ENCODE measurements at places on chromosomes 16 and 17. TPM values are rescaled to one million over a fixed set of nuclear protein-coding genes. Genes with fewer than 3 reads are reported as not detected.

The EXOC3L1 gene
- total RNA-seq, result 0.98 TPM

The ACSM5 gene
- not detected for total RNA-seq

The C16orf74 gene
- total RNA-seq, result 12.0 TPM

The SLC25A11 gene
- 49.9 TPM for total RNA-seq

- DNase-seq, result no peak
Observed at GRCh38 chr16:61432421-61432820, 603.8 kb downstream of the CDH8 start.

DNA sequence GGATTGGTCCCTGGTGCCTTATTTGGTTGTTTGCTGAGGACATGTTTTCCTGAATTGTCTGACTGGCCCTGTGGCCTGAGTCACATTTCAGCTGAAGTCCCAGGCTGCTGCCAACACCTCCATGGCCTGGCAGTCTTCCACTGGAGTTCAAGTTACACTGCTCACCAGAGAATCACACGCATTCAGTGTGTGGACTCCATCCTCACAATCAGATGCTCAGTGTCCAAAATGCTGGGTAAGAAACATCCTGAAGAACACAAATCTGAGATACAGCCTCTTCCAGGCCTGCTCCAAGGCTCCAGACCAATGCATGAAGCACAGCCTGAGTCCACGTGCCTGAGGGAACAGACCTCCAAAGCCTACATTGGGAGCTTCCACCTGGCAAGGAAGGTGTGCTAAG, 19.2 kb downstream of the CD300LB start:
- DNase-seq, result peak; percentile 45

DNA sequence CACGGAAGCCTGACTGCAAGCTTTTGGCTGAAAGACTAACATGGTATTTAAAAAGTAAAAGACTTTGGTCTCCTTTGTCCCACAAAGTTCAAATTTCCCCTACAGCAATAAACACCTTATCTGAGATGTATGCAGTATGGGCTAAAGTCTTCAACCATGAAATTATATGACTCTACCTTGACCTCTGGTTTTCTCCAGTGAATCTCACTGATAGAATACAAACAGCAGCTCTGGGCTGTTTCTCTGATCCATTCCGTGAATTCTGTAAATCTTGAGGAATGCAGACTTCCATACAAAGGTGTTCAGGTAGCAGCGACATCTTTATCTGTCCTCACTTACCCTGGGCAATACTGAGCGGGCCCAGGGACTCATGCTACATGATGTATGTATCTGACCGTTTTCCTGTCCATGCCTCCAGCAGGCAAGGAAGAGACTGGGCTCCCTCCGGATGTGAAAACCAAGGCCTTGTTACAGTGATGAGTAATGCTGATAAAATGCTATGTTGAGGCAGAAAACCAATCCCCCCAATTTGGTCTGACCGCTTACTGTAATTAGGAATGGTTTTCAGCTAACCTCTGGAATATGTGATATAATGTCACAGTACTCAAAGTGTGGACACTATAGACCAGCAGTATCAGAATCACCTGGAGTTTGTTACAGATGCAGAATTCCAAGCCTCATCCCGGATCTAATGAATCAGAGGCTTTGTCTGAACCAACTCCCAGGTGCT, 589.8 kb downstream of the HS3ST4 start:
- DNase-seq, result no peak

DNA sequence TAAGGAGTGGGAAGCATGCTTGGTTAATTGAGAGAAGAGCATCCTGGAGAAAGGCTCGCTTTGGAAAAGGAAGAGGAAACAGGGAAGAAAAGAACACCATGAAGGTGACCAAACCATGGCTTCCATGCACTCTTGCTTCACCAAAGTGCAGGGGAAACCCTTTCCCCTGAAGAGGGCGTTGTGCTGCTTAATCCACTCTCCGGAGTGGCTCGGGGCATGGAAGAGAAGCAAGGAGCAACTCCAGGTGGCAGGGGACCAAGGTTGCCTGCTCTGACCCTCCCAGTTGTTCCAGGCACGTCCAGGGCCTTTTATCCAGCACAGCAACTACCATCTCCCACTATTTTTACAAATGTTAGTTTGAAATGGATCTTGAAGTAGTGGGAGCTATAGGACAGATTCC, 108.1 kb downstream of the STX8 start:
- DNase-seq, result no peak

DNA sequence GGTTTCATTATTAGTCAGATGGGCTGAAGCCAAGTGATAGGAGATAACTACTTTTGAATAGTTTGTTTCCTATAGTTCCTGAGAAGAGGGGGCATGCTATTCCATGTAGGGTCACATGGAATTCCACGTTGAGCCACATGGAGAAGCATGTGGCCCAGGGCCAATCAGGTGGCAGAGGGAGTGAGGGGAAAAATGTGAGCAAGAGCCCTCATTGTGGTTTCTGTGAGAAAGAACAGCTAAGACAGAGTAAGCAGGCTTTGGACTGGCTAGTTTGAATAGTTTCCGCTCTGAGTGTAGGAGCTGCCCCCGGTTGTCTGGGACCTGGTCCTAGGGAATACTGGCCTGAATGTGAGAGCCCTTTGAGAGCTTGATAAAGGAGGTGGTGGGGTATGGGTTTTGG, 69.9 kb upstream of the CNTNAP4 start:
- DNase-seq, result no peak

- no peak for DNase-seq
Observed at GRCh38 chr16:30992931-30993816, 8.2 kb downstream of the HSD3B7 start.

- peak; percentile 43 for DNase-seq
Observed at GRCh38 chr17:75124041-75124818, 7.3 kb downstream of the NT5C start.

DNA sequence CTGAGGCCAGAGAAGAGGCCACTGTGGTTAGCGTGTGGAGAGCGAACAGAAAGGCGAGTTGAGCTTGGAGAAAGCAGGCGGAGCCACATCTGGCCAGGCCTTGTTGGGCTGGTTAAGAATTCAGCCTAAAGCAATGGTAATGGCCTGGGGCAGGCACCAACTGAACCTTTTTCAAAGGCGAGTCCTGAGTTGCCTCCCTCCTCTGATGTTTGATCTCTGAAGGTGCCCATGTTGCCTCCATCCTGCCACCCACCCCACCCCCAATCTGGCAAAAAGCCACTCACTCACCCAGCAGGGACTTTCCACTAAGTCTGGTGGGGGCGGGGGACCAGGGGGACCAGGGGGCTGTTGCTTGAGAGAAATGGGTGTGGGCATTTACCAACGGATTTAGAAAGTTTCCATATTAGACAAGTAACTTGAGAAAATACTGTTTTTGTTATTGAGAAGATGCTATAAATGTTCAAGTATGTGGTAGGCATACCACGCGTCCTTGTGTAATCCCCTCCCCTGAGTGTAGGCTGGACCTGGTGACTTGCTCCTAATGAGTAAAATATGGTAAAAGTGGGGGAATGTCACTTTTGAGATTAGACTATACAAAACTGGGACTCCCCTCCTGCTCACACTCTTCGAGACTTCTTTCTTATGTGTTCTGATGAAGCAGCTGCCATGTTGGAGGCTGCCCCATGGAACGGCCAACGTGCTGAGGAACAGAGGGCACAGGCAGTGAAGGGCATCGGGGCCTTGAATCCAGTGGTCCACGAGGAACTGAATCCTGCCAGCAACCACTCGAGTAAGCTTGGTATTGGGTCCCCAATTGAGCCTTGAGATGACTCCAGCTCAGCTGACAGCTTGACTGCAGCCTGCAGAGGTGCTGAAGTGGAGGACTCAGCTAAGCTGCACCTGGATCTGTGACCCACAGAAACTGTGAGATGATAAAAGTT, 29.9 kb upstream of the TNS4 start:
- no peak for DNase-seq

DNA sequence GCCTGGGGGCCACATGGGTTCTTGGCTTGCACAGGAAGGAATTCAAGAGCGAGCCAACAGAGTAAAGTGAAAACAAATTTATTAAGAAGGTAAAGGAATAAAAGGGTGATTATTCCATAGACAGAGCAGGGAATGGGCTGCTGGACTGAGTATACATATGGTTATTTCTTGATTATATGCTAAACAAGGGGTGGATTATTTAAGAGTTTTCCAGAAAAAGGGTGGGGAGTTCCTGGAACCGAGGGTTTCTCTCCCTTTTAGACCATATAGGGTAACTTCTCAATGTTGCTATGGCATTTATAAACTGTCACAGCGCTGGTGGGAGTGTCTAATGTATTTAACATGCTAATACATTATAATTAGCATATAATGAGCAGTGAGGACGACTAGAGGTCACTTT, 2.0 kb downstream of the MMP2 start:
- DNase-seq, result no peak

- DNase-seq, result peak; percentile 72
Observed at GRCh38 chr17:67891481-67892119, 66.3 kb downstream of the BPTF start.

DNA sequence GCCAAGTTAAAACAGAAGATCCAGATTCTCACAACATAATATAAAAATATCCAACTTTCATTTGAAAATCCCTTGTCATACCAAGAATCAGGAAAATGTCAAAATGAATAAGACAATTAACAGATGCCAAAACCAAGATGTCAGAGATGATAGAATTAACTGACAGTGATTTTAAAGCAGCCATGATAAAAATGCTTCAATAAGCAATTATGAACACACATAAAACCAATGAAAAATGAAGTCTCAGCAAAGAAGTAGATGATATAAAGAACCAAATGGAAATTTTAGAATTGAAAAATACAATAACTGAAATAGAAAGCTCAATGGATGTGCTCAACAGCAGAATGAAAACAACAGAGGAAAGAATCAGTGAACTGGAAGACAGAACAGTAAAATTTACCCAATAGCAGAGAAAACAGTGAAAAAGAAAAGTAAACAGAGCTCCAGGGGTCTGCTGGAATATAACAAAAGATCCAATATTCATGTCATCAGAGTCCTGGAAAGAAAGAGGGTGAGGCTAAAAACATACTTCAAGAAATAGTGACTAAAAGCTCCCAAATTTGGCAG, 35.1 kb downstream of the SHCBP1 start:
- no peak for DNase-seq

- DNase-seq, result no peak
Observed at GRCh38 chr16:10312008-10312407, 73.9 kb upstream of the ATF7IP2 start.

DNA sequence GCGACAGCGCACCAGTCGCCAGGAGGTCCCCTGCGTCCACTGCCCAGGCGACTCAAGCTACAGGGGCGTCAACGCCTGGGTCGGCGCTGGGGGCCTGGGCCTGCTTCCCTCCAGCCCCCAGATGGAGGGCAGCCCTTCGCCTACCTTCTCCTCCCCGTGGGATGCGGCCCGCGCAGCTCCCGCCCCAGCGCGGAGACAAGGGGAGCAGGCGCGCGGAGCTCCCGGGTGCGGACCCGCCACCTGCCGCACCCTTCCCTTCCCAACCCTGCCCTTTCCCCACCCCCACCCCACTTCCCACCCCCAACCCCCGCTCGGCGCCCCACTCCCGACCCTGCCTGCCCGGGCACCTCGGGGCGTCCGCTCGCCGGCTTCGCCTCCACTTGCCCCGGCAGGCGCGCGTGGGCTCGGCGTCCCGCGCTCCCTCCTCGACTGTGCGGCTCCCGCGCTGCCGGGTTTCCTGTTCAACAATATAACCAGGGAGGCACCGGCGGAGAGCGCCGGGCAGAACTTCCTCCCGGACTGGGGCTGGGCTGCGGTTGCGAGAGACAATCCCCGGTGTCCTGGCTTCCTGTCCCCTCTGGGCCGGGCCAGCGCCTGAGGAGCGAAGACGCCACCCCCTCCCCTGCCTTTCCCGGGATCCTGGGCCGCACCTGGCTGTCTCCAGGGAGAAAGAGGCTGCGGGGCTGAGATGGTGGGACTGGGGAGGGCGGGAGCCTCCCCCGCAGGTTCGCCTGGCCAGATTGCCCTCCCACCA, at the start of gene ARHGAP27:
Gene ARHGAP27 (minus strand): TSS at position 466 of the 754 bp plus-strand sequence. CDS start 2,591 bp downstream, outside the sequence.
- DNase-seq, result no peak

DNA sequence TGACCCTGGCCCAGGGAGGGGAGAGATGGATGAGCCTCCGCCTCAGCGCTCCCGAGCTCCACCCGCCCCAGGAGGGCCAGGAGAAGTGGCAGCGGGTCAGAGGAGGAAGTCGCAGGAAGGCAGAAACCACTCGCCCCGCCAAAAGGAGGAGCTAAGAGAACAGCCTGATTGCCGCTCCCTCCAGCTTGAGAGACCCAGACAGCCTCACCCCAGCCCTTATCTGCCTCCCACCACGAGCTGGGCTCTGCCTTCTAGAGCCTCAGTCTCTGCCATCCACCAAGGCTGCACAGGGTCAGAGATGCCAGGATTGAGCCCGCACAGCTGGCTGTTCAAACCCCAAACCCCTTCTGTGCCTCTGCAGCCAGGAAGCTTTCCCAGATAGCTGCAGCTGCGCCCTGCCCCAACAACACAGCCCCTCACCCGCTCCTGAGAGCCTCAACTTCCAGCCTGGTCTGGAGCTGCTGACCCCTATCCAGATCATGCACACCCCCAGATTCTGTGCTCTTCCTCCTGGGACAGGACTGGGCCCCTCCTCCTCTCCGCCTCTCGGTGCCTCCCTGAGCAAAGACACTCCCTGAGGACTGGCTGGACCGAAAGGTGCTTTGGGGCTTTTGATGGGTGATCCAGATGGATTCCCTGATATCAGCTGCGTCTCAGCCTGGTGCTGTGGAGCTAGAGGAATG, 1.0 kb upstream of the ATP2A3 start:
- DNase-seq, result peak; percentile 15

DNA sequence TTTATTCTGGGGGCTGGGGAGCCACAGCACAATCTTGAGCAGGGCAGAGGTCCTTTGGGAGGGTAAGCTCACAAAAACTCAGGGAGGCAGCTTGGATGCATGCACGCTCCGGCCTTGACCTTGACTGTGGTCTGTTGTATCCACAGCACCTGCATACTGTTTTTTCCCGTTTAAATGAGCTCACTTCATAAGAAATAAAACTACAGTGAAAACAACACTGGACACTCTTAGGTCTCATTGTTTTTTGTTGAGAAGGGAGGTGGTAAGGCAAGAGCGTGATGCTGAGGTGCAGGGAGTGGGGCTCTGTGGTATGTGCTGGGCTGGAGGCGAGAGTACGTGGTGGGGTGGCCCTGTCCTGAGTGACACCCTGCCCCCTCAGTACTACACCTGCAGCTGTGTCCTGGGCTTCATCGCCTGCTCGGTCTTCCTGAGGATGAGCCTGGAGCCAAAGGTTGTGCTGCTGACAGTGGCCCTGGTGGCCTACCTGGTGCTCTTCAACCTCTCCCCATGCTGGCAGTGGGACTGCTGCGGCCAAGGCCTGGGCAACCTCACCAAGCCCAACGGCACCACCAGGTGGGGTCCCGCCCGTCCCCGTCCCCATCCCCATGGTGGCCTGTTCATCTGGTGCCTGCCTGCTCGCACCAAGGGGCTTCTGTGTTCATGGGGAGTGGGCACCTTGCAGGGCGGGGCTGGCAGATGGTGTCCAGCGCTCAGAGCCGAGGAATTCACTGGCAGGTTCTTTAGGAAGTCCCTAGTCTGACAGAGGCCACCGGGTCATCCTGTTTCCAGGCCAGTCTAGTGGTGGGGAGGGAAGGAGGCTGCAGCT, 44.2 kb downstream of the ADCY7 start:
- DNase-seq, result no peak
